A673 (cell line): ENCODE measurements at places on chromosomes 11 and 22. TPM values are rescaled to one million over a fixed set of nuclear protein-coding genes. Genes with fewer than 3 reads are reported as not detected.

DNA sequence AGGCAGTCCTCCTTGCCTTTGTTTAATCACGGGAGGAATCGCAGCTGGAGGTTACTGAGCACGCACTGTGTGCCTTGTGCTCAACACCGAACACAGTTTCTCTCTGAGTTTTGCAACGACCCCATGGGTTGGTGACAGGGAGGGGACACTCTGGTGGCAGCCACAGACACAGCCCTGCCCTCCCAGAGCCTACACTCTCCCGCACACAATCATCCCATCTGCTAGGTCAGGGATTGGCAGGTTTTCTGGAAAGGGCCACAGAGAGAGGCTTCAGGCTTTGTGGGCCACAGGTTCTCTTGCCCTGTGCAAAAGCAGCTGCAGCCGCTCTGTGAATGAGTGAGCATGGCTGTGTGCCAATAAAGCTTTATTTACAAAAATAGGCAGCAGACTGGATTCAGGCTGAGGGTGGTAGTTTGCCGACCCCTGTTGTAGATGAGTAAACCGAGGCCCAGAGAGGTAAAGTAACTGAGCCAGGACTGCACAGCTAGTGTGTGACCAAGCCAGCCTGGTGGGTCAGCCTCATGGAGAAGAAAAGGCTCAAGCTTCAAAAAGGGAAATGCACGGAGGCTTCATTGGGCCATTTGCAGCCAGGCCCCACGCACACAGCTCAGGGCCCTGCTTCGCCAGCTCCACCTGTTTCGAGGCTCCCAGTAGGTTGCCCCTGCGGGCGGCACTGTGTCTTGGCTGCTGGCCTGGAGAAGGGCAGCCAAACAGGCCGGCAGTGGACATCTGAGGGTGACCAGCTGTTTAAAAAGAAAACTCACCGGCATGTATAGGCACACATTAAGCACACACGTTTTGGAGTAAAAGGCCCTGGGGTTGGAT is 16.3 kb downstream of the LTO1 start:
- no peak overlapping the region for H3K4me3 ChIP-seq
- H3K36me3 ChIP-seq = peaks cover 10% of the 10 kb centered on the region
- DNase-seq = peak; percentile 54
- H3K27me3 ChIP-seq = no peaks in the 10 kb centered on the region
- peak overlapping the region; percentile 49 for H3K27ac ChIP-seq

DNA sequence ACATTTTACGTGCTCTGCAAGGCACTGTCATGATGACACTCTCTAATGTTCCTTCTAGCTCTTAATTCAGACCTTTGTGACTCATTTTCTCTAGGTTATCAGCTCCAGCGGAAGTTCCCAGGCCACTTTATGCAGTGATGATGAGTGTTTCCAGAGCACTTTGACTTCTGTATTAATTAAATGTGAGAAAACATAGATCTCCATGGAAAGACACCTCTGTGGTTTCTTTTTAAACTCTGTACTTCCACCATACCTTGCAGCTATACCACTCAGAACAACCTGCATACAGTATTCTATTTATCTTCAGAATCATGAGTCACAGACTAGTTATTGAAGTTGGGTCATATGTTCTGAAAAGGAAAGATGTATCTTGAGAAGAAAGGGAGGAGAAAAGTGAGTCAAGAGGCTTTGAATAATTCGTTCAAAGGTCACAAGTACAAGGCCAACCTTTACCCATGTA is 175.6 kb upstream of the TENM4 start:
- H3K4me3 ChIP-seq = no peak overlapping the region
- DNase-seq = no peak
- no peaks in the 10 kb centered on the region for H3K4me1 ChIP-seq
- H3K27ac ChIP-seq = no peak overlapping the region

- DNase-seq = no peak
- no peaks in the 10 kb centered on the region for H3K36me3 ChIP-seq
- H3K27me3 ChIP-seq = no peaks in the 10 kb centered on the region
- no peak overlapping the region for H3K4me3 ChIP-seq
- no peak overlapping the region for H3K27ac ChIP-seq
- no peaks in the 10 kb centered on the region for H3K4me1 ChIP-seq
Observed at GRCh38 chr22:38014083-38014482, 29.7 kb upstream of the SOX10 start.

DNA sequence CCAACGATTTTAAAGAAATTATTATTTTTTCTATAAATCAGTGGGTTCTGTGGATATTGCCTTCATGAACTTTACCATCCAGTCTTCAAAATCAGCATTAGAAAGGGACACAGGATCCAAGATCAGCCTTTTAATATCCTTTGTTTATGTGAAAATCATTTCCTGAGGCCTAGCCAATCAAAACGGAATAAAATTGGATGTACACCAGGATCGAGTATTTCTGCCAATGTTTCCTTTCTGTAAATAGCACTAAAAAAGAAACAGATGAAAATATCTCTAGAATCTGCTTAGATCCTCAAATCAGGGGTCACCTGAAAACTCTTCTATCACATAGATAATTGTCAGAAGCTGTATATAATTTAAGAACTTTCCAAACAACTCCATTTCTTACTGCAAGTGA is 1598.5 kb downstream of the LRRC4C start:
- no peaks in the 10 kb centered on the region for H3K4me1 ChIP-seq
- no peak for DNase-seq
- no peak overlapping the region for H3K4me3 ChIP-seq
- no peaks in the 10 kb centered on the region for H3K36me3 ChIP-seq

- no peaks in the 10 kb centered on the region for H3K4me1 ChIP-seq
- peak; percentile 64 for DNase-seq
- no peak overlapping the region for H3K27ac ChIP-seq
- H3K4me3 ChIP-seq = no peak overlapping the region
Observed at GRCh38 chr11:85589373-85589772, 37.8 kb downstream of the DLG2 start.

DNA sequence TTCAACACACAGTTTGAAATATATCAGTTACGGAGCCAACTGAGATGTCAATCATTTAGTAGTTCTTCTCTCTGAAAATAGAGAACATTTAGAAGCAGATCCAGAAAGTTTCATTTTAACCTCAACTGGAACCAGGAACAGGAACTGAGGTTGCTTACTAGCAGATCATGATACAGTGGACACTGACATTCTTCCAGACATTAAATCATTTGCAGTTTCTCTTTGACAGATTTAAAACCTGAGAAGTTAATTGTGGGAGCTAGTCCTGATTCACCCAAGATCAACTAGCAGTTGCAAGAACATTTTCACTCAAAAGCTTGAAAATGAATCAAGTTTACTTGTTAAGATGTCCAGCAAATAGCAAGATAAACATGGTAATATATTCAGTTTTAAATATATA is 135.4 kb downstream of the SLC17A6 start:
- H3K4me3 ChIP-seq = no peak overlapping the region
- no peak overlapping the region for H3K27ac ChIP-seq
- no peak for DNase-seq
- no peaks in the 10 kb centered on the region for H3K36me3 ChIP-seq

GRCh38 chr22:50605002-50605612 is 4.5 kb downstream of the MAPK8IP2 start:
- H3K4me1 ChIP-seq = no peaks in the 10 kb centered on the region
- H3K27me3 ChIP-seq = no peaks in the 10 kb centered on the region
- no peak for DNase-seq
- H3K27ac ChIP-seq = no peak overlapping the region
- H3K4me3 ChIP-seq = no peak overlapping the region

DNA sequence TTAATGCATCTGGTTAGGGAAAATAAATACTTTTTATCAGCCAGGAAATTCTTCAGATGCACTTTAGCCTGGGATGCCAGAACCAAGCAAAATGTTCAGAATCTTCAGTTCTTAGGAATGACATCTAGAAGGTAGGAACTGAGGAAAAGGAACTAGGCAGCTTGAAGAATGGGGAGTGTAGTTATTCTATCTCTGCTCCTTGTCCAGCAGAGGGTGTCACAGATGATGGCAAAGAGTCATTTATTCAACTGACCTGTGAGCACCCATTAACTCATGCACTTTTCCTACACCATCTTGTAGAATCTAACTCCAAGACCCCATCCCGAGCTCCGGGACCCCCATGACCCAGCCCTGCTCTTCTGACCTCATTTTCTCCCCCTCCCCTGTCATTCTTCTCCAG is 122.1 kb upstream of the ISX start:
- no peak overlapping the region for H3K4me3 ChIP-seq
- H3K27me3 ChIP-seq = no peaks in the 10 kb centered on the region
- no peaks in the 10 kb centered on the region for H3K36me3 ChIP-seq

GRCh38 chr11:71937826-71938225 is 9.0 kb downstream of the RNF121 start:
- no peak overlapping the region for H3K4me3 ChIP-seq
- no peaks in the 10 kb centered on the region for H3K27me3 ChIP-seq
- DNase-seq = no peak
- no peaks in the 10 kb centered on the region for H3K36me3 ChIP-seq

Gene SCGB1C1
- not detected in 2 replicates for total RNA-seq

Gene TNKS1BP1
- 80.4 and 88.8 TPM in 2 replicates for total RNA-seq

Gene BTG4
- total RNA-seq = not detected in 2 replicates
